Stimulated activated CD4-positive, alpha-beta T cell treated with anti-CD3 and anti-CD28 coated beads, Interleukin-4, amount 100 ng/mL, for 48 hours (primary cell): ENCODE measurements at places on chromosomes 13 and 19.
A peak's percentile ranks its signal among the peaks of the same experiment; 100 is the strongest.

- DNase-seq = no peak
Observed at GRCh38 chr13:23433171-23434153, at the start of gene SACS. Gene SACS, minus strand, starts transcription at chr13:23433702. Its CDS starts 22,463 bp downstream, at chr13:23411239.

- DNase-seq = no peak
Observed at GRCh38 chr19:42662712-42663111, 68.0 kb upstream of the CEACAM8 start.

DNA sequence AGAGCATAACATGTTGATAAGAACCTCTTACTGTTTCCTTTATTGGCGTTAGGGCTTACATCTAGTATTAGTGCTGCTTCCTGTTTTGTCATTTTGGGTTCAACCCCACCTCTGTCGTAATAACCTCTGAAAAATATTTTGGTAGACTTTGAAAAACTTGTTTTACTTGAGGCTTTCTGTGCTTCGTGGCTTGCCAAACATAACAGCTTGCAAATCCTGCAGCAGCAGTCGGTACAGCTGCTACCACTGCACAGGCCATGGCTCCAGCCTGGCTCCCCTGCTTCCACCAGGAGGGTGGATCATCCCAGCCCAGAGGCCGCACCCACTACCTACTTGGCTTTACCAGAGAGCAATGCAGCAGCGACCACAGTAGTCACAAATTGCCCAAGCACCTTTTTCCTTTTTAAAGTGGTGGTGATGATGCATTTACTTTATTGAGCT lies 11.8 kb upstream of the CEACAM4 start:
- DNase-seq = no peak

DNA sequence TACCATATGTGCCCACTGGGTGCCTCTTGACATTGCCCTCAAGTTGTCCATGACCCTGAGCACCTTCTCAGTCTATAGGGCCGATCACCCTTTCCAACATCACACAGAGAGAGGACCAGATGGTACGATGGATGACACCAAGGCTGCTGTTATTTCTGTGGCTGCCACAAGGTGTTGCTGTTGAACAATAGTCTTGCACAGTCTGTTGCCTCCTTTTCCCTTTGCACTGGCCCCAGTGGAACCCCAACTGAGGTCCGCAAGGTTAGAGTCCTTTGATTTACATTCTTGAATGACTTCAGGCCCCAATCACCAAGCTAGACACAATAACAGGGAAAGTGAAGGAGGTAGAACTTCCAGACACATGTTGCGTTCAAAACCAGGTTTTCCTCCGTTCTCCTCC lies 52.0 kb downstream of the TINCR start:
- no peak for DNase-seq

DNA sequence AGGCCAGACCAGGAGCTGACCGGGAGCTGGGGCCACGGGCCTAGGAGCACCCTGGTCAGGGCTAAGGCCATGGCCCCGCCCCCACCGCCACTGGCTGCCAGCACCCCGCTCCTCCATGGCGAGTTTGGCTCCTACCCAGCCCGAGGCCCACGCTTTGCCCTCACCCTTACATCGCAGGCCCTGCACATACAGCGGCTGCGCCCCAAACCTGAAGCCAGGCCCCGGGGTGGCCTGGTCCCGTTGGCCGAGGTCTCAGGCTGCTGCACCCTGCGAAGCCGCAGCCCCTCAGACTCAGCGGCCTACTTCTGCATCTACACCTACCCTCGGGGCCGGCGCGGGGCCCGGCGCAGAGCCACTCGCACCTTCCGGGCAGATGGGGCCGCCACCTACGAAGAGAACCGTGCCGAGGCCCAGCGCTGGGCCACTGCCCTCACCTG lies 6.6 kb downstream of the SPHK2 start:
- DNase-seq = no peak

- no peak for DNase-seq
Observed at GRCh38 chr13:19173752-19174151, 7.9 kb downstream of the TUBA3C start.

DNA sequence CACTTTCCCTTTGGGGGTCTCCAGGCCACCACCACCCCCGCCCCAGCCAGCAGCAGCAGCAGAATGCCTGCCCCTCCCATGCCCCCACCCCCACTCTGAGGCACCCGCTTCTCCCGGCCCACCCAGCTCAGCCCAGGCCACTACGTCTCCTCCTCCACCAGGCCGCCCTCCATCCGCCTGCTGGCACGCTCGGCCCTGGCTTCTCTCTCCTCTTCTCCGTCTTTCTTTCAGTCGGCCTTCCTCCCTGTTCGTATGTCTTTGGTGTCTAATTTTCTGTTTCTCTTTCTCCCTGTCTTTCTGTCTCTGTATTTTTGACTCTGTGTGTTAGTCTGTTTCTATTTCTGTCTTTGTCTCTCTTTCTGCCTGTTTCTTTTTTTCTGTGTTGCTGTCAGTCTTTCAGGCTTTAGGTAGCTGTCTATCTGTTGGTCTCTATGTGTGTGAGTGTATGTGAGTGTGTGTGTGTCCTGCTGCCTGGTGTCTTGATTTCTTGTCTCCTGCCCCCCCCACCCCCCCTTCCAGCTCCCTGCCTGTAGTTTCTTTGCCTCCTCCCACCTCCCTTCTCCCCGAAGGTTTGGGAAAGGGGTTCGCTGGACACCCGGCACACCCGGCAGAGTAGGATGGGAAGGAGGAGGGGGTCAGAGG lies at the start of gene LGI4:
Gene LGI4, minus strand, starts transcription at position 459 of the 642 bp plus-strand sequence. Its CDS starts 379 bp downstream, at position 80.
- no peak for DNase-seq

GRCh38 chr13:34469196-34469986 lies 472.7 kb upstream of the NBEA start:
- no peak for DNase-seq

DNA sequence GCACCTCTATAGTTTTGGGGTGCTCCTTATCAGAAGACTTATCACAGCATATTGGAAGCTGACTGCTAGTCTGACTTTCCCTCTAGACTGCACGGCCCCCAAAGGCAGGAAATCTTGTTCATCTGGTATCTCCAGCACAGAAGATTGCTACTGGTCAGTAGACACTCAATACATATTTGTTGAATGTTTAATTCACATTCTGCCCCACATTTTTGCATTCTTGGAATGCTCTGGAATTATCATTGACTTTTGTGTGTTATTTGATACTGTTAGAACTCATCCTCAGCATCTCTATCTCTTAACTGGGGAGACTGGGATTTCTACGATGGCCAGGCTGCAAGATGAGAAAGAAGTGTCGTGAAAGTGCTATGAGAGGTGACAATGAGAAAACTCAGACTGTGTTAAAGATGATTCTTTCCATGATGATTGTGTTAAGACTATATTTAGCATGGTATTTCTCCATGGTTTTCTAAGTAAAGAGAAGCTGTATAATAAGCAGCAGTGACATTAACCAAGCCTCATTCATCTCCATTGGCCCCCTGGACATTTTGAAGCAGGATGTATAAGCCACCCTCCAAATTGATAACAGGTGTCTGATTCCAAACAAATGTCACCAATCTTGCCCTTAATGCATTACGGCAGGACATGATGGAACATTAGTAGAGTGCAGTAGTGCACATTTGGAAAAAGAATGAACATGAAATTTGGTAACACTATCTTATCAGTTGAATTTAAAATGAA lies 440.9 kb downstream of the RFC3 start:
- no peak for DNase-seq

DNA sequence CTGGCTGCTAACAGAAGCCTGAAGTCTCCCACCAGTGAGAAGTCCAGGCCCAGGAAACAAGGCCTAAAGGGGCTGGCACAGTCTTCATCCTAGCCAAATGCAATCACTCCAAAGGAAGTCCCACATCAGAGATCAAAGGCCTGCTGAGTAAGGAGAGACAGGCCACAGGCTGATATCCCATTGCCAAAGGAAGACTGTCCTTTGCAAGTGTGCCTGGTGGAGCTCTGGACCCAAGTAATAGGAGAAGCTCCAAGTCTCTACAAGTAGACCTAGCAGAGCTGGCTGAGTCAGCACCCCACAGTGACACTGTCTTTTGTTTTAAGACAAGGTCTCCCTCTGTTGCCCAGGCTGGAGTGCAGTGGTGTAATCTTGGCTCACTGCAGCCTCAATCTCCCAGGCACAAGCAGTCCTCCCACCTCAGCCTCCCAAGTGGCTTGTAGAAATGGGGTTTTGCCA lies 4.5 kb downstream of the DBP start:
- no peak for DNase-seq

DNA sequence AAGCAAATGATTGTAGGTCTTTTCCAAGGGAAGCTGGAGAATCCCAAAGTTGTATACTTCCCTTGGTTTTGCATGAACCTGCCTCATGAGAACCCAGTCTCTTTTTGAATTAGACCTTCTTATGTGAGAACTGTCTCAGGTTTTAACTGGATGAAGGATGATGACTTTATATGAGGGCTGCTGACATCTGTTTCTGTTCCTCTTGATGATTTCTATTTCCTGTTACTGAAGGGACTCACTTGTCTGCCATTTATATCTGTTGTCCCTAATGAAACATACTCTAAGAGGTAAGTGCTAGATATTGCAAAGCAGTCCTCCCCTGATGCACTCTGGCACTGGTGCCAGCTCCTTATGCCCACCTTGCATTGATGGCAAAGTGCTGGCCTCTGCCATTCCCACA lies 33.6 kb downstream of the ERICH4 start:
- no peak for DNase-seq

DNA sequence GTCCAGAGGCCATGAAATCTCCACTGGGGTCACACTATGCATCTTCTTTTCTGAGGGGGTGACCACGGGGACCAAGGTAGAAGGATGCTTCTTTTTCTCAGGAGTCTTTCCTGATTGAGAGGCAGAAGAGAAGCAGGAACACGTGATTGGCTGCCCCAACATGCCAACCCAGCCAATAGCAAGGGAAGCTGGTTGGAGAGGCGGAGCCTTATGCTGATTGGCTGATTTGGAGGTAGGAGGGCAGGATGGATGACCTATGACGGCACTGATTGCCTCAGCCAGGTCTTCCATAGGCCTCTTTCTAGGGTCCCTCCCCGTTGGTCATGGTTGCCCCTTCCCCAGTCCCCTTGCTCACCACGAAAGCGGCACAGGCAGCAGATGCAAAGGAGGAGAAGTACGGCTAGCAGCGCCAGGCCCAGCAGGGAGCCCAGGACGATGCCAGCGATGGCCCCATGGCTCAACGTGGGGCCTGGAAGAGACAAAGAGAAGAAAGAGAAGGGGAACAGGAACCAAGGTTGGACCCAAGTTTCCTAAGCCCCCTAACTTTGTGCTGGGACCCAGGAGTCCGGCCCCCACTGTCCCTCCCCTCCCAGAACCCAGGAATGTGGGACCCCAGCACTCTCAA lies 8.0 kb downstream of the VSIG10L start:
- DNase-seq = no peak

DNA sequence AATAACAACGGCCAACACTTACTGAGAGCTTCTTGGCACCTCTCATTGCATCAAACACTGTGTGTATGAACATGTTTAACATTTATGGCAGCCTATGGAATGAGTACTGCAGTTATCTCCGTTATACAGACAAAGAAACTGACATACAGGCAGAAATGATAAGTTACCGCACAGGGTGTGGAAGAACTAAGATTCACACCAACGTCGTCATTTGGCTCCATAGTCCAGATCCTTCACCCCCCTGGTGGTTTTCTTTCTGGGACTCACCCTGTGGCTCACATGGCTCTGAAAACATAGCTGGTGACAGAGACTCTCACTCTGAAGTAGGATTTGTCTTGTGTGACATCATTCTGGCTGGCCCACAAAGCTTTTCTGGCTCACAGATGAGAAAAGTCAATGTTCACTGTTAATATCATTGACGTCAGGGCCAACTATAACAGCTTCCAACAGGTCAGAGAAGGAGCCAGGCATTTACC lies 230.1 kb downstream of the DLEU7 start:
- DNase-seq = no peak

- DNase-seq = peak; percentile 83
Observed at GRCh38 chr19:50414864-50415660, 3.7 kb upstream of the SPIB start.

DNA sequence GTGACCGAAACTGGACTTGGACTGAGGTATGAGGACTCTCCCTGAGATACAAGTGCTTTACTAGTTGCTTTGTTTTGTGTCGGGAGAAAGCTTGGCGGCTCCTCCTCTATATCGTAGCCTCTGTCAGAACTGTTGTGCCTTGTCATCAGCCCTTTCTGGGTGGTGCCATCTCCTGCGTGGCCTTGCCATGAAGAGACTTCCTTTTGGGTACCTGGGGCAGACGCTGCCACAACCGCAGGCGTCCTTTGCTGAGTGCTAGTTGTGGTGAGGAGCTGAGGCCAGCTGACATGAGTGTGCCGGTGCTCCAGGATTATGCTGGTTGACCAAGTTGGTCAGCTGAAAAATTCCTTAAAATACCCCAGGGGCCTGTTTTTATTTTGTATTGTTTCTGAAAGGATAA lies 124.5 kb downstream of the AKAP11 start:
- DNase-seq = peak; percentile 55

DNA sequence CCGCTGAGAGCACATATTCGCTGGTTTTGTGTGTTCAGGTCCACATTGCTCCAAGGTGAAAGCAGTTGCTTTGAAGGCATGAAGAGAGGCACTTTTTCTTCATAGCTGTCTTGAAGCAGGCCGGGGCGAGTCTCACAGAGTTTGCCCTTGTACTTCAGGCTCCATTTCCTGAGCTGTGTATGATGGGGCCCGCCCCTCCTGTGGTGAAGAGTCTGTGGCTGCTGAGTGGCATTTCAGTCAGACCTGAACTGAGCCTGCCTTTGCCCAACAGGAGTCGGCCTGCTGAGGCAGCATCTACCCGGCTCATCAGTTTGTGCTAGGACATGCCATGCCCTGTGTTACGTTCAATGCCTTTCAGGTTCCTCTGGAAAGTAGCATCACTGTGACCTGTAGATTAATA lies 44.4 kb upstream of the C1QTNF9 start:
- DNase-seq = peak; percentile 74

DNA sequence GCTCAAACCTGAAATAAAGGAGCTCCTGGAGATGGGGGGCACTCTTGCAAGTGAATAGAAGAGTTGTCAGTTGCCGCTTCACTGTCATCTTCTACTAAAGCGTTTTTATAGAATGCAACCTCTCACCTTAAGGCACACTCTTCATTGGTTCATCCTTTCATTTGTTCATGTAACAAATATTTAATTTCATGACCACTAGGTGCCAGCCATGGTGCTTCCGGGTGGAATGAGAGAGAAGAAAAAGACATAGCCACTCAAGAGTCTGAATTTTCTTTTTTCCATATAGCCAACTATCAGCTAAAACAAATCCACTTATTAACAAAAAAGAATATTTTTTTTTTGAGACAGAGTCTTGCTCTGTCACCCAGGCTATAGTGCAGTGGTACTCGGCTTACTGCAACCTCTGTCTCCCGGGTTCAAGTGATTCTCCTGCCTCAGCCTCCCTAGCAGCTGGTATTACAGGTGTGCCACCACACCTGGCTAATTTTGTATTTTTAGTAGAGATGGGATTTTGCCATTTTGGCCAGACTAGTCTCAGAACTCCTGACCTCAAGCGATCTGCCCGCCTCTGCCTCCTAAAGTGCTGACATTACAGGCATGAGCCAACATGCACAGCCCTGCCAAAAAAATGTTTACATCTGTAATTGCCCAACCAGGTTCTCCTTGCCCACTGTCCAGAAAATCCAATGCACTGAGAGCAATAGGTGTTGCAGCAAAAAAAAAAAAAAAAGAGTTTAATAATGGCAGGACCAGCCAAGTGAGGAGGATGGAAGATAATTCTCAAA lies 22.1 kb upstream of the SACS start:
- no peak for DNase-seq

- DNase-seq = no peak
Observed at GRCh38 chr13:51843529-51843928, 1.4 kb downstream of the TMEM272 start.

GRCh38 chr13:35140321-35140720 lies 198.3 kb downstream of the NBEA start:
- no peak for DNase-seq
